ENCODE measurements at places on chromosomes 7 and 10. TPM values are rescaled to one million over a fixed set of nuclear protein-coding genes. Genes with fewer than 3 reads are reported as not detected.

DNA sequence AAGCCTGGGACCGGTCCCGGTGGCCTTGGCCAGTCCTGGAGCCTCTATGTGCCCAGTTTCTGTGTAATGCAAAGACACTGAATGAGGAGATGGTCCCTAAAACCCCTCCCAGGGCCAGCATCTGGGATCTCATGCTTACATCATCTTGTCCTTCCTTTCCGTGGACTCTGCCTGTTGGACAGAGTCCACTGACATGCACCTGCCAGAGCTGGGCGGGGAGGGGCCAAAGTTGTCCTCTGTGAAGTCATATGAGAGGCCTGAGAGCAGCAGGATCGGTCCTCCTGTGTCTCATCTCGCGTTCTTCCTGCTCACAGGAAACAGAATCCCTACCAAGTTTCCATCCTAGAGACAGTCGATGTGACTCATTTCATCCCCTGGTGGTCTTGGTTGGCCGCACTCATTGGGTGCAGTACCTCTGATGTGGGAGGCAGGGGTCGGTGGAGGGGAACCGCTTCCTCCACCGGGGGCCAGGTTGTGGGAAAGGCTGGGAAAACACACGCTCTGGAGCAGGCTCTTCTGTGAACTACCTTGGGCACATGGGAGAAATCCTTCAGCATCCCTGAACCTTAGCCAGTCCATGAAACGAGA is 389.6 kb upstream of the PODXL start:
- DNase-seq = no peak

GRCh38 chr10:86646532-86646931 is 7.8 kb upstream of the OPN4 start:
- no peak for DNase-seq

DNA sequence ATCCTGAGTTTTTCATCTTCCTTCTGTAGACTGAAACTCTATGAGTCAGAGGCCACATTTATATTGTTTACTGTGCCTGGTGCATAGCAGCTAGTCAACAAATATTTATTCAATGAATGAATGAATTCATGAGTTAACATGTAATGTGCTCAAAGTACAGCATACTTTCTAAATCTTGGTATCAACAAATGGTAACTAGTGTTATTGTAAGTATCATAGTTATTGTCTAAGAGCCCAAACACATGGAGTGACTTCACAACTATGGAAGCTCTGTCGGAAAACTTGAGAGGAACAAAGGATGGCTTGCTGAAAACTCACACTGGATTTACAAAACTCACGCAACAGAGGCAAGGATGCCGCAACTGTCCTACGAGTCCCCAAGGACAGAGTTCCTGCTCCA is 35.9 kb downstream of the DENND2A start:
- no peak for DNase-seq

DNA sequence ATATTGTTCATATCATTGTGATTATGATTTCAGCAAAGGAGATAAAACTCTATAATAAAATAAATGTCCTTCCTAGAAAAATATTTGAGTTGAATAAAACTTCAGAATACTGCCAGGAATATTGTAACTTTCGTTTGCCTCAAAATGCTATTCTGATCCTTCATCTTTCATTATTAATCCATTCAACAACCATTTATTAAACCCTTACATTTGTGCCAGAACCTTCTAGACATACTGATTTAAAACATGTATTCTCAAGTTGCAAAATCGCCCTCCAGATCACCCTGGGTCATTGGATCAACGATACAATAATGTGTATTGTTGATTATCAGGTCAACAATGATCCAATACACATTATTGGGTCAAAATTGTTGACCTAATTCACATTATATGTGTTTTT is 759.8 kb downstream of the CNTNAP2 start:
- DNase-seq = no peak

Gene ANKRD61
- polyA plus RNA-seq = 0.19 TPM
